ENCODE measurements at places on chromosomes 13 and 19. TPM values are rescaled to one million over a fixed set of nuclear protein-coding genes. Genes with fewer than 3 reads are reported as not detected.

The HSH2D gene
- total RNA-seq = not detected

The DCLK1 gene
- under 0.01 TPM for total RNA-seq

The SYT3 gene
- not detected for total RNA-seq

The DIRAS1 gene
- total RNA-seq = 2.5 TPM

The COL5A3 gene
- 0.56 TPM for total RNA-seq

GRCh38 chr19:21082011-21082975, at the start of gene ZNF714:
TSS of gene ZNF714 (plus strand) at chr19:21082203. CDS start at chr19:21098269, 16,066 bp downstream.
- DNase-seq = peak; percentile 94

GRCh38 chr19:50567882-50568727, at the start of gene LRRC4B:
TSS of gene LRRC4B (minus strand) at chr19:50568435. CDS start at chr19:50548838, 19,597 bp downstream.
- no peak for DNase-seq

DNA sequence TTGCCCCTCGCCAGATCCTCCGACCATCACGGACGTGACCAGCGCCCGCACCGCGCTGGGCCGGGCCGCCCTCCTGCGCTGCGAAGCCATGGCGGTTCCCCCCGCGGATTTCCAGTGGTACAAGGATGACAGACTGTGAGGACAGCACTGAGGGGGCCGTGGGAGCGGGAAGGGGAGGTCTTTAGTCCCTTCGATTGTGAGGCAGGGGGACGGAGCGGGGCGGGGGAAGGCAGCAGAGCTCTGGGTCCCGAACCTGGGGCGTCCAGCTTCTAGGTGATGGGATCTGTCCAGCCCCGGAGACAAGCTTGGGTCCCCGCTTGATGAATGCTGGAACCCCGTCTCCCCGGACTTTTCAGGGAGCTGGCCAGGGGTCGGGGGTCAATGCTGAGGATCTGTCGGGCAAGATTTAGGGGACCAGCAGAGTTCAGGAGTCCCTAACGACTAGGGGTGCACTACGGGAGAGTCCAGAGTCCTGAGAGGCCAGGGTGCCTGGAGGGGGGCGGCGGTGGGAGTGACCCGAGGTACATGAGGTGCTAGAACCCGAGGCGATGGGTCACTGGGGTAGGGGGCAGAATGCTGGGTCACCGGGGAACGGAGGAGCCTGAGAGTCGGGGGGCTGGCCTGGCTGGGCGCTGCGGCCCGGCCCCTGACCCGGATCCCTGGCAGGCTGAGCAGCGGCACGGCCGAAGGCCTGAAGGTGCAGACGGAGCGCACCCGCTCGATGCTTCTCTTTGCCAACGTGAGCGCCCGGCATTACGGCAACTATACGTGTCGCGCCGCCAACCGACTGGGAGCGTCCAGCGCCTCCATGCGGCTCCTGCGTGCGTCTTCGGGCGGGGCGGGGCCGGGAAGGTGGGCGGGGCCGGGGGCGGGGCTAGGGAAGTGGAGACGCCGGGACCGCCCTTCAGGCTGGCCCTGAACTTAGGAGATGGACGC, 14.6 kb downstream of the VSIG10L start:
- peak; percentile 17 for DNase-seq

DNA sequence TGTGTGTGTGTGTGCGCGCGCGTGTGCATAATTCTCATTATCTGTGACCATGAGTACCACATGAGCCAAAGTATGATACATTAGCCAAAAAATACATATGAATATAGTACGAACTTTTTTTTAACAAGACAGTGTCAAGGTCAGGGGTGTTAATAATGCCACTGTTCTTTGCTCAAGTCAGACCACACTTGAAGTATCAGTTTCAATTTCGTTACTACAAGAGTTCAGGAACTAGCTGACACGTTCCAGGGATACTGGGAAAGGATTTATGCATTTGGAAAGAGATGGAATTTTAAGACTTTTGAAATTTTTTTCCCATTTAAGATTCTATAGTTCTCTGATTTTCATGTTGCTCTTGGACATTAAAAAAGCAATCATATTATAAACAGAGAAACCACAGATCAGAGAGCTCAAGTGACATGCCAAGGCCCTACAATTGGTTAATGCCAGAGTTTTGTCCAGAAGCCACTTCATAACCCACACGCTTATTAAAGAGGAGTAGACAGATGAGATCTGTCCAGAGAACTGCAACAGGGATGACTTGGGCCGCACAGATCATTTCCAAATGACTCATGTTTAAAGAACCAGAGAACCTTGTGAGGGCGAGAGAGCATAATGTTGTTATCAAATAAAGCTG, 718.8 kb upstream of the SGCG start:
- no peak for DNase-seq

DNA sequence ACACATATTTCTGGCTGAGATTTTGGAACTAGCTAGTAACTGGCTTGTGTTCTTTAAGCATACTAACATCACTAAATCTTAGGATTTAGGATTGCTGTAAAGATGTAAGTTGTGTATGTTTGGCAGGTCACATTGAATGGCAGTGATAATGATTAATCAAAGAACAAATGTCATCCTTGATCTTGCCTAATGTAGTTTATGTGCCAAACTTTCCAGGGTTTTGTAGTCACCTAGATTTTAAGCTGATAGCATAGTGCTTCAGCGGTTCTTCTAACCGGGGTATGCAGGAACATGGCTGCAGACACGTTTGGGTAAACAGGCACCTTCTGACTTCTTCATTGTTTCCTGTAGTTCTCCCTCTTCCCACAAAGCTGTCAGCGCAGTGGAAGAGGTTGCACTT, 9.7 kb downstream of the CLN5 start:
- DNase-seq = no peak

DNA sequence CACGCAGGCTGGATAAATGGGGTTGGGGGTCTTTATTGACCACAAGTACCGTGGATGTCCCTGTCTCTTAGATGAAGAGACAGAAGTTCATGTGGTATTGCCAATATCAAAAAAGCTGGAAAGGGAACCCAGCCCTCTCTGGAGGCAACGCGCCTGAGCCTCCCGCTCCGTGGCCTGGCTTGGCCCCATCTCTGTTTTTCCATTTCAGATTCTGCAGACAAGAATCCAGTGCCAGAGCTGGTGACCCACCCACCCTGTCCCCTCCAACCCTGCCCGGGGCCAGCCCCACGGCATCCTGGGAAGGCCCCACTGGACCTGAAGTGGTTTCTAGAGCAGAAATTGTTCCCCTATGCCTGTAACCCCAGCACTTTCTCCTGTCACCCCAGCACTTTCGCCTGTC, 57.7 kb downstream of the PTPRS start:
- DNase-seq = no peak

GRCh38 chr19:30540761-30541160, 168.6 kb downstream of the ZNF536 start:
- DNase-seq = no peak

GRCh38 chr19:33194886-33195644, 935 bp downstream of the LRP3 start:
- DNase-seq = peak; percentile 48

DNA sequence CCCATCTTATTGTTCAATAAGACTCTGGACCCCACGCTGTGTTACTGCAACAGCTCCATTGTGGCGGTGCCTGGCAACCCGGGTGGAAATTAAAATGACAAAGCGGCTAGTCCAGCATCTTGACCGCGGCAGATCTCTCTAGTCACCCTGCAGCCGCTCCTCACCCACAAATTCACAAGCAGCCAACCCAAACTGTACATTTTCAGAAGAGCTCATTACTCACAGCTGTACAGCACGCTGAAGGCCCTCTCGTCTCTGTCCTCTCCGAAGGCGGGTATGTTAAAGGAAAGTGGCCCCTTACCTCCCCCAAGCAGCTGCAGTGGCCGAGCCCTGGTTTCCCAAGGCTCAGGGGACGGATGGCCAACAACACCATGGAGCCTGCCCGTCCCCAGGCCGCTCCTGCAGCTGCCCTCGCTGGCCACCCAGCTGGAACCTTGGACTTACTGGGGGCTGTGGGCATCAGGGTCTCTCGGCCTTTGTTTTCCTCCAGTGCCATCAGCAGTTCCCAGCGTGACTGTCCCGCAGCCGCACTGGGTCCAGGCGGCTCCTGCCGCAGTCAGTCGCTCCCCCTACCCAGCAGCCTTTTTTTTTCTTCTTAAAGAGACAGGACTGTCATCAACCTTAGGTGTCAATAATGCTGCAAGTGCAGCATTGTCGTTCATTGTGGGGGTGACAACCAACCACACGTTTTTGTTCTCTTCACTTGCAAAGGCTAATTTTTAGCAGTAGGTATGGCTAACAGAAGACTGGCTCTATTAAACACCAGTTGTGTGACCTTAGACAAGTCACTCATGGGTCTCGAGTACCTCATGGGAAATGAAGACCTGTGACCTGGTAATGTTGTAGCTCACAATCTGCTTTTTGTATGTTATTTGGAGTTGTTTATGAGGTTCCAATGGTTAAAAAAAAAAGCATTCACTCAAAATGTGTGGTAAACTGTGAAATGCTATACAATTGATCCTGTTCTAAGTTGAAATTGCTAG, at the start of gene SACS:
Gene SACS, minus strand, starts transcription at position 532 of the 983 bp plus-strand sequence. CDS start 22,463 bp downstream, outside the sequence.
- DNase-seq = peak; percentile 52

GRCh38 chr13:100789968-100790367, 115.4 kb upstream of the TMTC4 start:
- no peak for DNase-seq

- DNase-seq = no peak
Observed at GRCh38 chr19:10983026-10983425, 22.2 kb downstream of the SMARCA4 start.

DNA sequence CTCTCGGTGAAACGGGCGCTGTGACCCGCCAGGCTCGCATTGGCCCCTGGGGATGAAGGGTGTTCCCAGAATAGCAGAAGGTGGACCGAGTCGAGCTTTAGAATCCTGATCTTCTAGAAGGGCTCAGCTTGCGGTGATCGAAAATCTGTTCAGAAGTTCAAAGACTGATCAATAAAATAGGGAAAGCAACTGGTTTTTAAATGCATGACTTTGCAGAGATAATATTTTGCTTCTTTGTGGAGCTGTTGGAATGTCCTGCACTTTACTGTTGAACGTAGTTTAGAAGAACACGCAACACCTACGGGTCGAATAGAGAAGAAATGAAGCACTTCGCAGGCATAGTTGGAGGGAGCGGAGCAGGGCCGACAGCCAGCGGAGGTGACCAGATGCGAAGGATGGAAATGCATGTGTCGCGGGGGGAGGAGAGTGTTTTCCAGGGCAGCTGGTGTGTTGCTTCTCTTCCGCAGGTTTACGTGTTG, 766 bp downstream of the CEBPG start:
- peak; percentile 27 for DNase-seq

DNA sequence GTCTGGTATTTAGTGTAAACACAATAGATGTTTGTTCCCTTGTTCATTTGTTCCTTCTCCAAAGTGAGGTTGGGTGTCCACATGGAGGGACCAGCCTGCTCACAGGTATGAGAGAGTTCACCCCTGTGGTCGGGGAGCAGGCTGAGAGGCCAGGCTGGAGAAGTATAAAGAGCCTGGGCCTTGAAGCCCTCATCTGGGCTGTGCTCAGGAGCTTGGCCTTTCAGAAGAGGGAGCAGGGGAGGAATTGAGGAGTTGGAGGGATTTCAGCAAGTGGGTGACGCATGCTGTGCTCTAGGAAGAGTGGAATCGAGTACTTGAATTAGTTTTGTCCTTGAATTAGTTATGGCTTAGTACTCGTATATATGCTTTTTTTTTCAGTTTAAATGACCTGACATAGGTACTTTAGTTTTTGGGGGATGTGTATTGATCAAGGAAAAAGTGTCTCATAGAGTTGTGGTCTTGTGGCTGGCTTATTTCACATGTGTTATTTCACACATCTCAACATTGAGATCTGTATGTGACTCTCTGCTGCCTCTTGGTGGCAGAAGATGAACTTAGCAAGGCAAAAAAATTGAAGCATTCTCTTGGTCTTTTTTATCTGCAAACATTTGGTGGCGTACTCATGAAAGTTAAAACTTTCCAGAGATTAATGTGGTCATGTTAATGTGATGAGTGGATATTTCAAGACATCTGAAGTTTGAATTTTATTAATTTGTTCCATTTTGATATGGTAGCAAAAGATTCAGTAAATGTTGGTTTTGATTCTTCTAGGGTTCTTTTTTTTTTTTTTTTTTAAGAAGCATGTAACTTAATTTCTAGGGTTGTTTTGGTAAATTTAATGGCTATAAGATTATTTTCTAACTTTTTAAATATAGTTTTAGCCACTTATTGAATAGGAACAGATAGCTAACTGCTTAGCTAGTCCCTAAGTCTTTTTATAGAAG, 54.3 kb downstream of the SLAIN1 start:
- peak; percentile 37 for DNase-seq

- no peak for DNase-seq
Observed at GRCh38 chr13:88395804-88396203, 724.6 kb downstream of the SLITRK5 start.

DNA sequence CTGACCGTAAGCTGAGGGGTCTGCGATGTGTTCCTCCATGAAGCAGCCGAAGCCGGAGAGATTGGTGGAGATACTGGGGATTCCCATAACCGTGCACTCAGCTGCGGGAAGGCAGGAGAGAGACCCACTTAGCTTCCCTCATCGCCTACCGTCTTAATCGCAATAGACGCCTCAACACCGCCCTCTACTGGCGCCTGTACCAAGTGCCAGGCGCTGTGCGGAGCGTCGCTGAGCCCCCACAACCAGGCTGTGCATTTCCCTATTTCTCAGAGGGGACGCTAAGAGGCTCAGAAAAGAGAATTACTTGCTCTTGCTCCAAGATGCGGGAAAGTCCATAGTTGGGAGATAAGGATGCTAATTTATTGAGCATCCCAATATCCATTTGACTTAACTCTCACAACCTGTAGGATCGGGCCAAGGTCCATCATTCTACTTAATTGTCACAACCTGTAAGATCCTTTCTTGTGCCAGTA, 5.8 kb downstream of the FTL start:
- DNase-seq = peak; percentile 77

- DNase-seq = no peak
Observed at GRCh38 chr13:42656161-42656560, 82.2 kb downstream of the TNFSF11 start.

DNA sequence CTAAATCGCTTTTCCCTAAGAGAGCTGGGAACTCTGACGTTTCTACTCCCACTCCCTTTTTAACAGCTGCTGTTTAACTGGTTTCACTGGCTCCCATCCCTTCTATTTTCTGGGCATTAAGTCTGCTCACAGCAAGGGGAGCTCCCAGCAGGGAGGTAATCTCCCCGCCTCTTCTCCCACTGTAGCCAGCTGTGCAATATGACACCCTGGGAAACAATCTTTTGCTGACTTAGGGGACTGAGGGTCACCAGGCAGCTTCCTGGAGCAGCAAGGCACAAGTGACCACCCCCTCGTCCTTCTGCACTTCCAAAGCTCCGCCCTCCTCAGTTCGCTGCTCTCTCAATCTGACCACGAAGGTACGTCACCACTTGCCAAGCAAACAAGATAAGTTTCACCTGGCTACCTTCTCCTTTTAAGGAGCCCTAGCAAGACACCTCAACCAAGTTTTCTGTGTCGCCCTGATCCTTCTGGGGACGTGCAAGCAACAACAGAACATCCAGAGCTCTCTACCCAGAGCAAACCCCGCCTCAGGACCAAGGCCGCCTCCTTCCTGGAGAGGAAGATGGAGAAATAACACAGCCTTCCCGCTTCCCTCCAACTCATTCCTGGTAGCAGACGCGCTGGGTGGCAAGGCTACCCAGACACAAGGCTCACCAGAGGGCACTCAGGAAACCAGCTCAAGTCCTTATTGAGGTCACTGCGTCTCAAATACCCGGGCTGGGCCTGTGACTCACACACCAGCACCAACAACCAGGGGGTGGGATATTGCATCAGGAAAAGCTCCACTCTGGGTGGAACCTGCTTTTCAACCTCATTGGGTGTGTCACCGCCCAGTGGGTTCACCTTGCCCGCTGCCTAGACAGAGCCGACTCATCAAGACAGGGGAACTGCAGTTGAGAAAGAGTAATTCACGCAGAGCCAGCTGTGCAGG, 92.4 kb downstream of the STK24 start:
- peak; percentile 95 for DNase-seq

Measured in IMR-90 (cell line).